ENCODE measurements at places on chromosomes 2 and 18.

- DNase-seq = no peak
These were observed 94.9 kb downstream of the SLC4A3 start for GRCh38 chr2:219722276-219722879.

GRCh38 chr2:169798397-169798717 is 314 bp upstream of the SSB start:
- no peak for DNase-seq

- no peak for DNase-seq
These were observed 200.4 kb downstream of the TSN start for GRCh38 chr2:121955872-121956271.

- DNase-seq = no peak
These were observed 226.6 kb downstream of the CDH19 start for GRCh38 chr18:66377291-66377690.

- no peak for DNase-seq
These were observed 163.3 kb downstream of the SLC39A10 start for GRCh38 chr2:195820373-195820772.

GRCh38 chr2:119190321-119191111 is 32.0 kb upstream of the C1QL2 start:
- DNase-seq = no peak

- no peak for DNase-seq
These were observed 12.8 kb downstream of the B3GNT2 start for GRCh38 chr2:62208758-62209114.

- no peak for DNase-seq
These were observed 9.6 kb downstream of the PTGR3 start for GRCh38 chr18:75199327-75199726.

DNA sequence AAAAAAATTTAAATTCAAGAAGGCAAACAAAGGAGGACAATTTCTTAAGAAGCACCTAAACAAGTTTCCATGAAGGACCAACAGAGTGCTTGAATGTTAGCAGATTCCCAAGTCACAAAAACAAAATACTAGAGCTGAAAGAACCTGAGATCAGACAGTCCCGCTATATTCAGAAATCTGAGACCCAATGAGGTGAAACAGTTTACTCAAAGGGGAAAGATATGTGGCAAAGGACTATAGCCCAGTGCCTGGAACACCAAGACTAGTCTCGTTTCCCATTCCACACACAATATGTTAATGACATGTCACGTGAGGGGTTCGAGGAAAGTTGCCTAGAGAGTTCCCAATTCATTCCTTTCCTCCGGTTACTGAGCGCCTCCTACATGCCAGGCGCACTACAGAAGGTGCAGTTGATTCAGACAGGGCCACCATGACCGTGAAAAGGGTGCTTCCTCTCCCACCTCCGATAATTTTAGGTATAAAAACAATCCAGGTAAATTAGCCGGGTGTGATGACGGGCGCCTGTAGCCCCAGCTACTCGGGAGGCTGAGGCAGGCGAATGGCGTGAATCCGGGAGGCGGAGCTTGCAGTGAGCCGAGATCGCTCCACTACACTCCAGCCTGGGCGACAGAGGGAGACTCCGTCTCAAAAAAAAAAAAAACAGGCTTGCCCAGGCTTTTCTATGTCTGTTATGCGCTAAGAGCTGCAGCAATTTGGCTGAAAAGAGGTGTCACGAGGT is 617 bp downstream of the SRBD1 start:
- DNase-seq = peak; percentile 38

- DNase-seq = no peak
These were observed 33.3 kb downstream of the NAB1 start for GRCh38 chr2:190682168-190682567.

DNA sequence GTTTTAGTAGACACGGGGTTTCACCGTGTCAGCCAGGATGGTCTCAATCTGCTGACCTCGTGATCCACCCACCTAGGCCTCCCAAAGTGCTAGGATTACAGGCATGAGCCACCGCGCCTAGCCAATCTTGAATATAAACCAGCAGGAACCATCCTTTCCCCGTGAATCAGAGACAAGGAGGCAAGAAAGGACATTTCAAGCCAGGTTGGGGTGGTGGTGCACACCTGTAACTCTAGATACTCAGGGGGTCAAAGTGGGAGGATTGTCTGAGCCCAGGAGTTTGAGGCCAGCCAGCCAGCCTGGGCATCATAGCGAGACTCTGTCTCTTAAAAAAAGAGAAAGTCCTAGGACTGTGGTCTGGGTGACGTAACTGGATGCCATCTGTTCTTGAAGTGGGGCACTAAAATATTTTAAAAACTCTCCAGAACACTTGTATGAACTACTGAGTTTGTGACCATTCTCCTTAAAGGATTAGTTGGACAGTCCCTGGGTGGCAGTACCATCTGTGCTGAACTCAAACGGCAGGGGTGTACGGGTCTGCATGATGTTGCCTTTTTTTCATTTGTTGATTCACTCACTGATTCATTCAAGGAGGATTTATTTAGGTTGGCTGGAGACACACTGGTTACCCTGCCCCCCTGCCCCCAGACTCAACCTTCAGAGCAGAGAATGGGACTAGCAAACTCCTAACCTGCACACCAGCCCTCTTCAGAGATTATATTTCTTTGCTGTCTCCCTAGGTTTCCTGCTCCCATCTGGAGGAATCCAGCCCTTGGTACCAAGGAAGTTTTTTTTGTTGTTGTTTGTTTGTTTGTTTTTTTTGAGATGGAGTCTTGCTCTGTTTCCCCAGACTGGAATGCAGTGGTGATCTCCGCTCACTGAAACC is 2.9 kb upstream of the TLX2 start:
- no peak for DNase-seq

DNA sequence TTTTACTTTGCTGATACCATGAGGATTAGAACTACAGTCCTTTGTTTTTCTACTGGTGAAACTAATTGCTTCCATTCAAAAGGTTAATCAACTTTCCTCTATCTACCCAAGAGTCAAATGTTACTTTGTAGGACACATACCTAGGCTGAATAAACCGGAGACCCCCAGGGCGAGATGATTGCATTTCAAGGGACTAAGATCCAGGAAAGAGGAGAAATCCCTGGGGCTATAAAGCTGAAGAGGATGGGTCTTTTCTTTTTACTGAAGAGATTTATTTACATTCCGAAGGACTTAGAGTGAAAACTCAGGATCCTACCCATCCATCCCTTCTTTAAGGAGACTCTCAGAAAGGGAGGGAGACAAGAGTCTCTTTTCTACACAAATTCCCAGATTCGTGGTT is 331.9 kb downstream of the CDH19 start:
- no peak for DNase-seq

GRCh38 chr2:59884166-59884565 is 669.3 kb downstream of the BCL11A start:
- no peak for DNase-seq

DNA sequence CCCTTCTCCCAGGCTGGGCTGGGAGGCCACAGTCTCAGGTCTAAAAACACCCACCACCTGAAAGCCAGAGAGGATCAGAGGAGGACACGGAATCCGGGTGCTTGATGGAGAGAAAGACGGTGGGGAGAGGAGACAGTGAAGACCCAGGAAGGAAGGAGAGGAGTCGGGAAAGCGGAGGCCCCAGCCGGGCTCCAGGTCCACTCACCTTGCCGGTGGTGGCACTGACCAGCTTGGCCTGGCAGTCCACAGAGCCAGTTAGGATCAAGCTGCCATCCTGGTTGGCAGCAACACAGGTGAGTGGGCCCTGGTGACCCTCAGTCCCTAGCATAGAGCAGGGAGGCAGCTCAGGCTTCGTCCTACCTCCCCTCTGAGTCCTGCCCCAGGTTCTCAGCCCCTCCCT is 4.3 kb downstream of the AAMP start:
- DNase-seq = no peak

- no peak for DNase-seq
These were observed 876 bp downstream of the CNTNAP5 start for GRCh38 chr2:124025891-124026434.

GRCh38 chr18:55144193-55144930 is 185.1 kb upstream of the CCDC68 start:
- DNase-seq = no peak

DNA sequence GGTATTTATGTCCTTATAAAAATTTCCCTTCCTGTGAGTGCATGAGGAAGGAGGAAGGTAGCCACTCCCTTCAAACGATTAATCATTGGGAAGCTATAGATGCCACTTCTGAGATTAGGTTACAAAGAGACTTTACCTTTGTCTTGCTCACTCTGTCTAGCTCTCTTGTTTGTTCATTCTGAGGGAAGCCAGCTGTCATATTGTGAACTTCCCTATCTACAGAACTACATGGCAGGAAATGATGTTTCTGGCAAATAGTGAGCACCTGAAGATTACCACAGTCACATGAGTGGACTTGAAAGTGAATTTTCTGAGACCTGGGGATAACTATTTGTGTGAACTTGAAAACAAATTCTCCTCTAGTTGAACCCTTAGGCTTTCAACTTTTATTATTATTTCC is 776.8 kb downstream of the CCDC85A start:
- no peak for DNase-seq

DNA sequence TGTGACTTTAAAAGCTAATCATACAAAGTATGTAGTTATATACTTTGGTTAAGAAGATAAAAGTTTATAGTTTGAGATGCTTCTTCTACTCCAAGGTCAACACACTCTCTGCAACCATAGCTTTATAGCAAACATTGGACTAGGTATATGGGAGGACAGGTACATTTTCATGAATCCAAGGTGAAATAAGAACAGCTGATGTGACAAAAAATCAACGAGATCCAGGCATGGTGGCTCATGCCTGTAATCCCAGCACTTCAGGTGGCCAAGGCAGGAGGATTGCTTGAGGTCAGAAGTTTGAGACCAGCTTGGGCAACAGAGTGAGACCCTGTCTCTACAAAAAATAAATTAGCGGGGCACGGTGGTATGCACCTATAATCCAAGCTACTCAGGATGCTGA is 163.3 kb upstream of the VWC2L start:
- no peak for DNase-seq

DNA sequence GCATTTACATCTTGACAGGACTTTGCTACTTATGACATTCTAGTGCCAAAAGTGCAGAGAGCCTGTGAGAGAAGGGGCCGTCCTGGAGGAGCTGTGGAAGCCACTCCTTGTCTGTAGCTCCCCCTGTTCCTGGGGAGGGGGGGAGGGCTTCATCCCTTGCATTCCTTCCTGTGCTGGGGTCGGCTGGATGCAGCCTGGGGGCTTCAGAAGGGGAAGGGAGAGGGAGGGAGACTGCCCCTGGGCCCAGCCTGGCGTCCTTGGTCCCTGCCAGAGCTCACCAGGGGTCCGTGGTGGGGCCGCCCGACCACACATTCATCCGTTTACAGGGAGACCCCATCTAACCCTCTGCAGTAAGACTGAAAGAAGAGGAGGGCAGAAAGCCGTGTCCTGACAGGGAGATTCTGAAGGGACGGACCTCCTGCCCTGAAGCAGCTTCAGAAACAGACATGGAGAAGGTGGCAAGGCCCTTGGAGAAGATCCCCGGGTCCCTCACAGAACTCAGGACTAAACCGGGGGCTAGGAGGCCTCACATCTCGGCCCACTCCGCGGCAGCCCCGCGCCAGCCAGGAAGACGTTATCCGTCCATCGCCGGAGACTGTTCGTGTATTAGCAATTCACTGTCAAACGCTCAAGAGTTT is 258.3 kb upstream of the SALL3 start:
- DNase-seq = no peak

GRCh38 chr2:61450144-61450543 is 20.7 kb downstream of the USP34 start:
- no peak for DNase-seq
